ENCODE measurements at places on chromosomes 13 and 19.
A peak's percentile ranks its signal among the peaks of the same experiment; 100 is the strongest.

DNA sequence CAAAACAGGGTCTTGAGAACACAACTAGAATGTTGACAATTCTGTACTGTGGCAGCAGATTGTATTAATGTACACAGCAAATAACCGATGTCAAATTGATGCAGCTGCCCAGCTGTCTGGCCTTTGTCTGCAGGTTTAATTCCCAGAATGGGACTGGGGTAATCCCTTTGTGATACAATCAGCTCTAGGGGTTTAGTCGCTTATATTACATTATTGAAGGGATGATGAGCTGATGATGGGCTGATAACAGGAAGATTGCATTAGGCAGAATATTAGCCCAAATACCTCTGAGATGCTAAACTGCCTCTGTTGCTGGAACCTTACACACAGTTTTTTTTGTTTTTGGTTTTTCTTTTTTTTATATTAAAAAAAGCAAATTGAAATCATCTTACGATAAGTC is 265.0 kb downstream of the RBM26 start:
- no peak for DNase-seq

DNA sequence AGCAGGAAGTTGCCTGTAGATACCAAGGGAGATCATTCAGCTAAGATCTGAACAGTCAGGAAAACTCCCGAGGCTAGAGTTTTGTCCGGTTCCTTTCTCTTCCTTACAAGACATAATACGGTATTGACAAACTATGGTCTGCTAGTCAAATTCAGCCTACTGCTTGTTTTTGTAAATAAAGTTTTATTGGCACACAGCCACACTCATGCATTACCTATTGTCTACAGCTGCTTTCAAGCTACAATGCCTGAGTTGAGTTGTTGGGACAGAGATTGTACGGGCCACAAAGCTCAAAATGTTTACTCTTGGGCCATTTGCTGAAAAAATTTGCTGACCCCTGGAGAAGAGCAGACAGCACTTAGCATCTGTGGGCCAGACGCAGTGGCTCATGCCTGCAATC is 2.5 kb downstream of the SLC1A6 start:
- DNase-seq, result no peak

- no peak for DNase-seq
Observed at GRCh38 chr13:79936368-79937136, 404.4 kb downstream of the SPRY2 start.

- DNase-seq, result peak; percentile 79
Observed at GRCh38 chr19:1592755-1593500, at the start of gene MBD3. Gene MBD3, minus strand, starts transcription at chr19:1592865. Its CDS starts 234 bp downstream, at chr19:1592631.

- no peak for DNase-seq
Observed at GRCh38 chr19:51391073-51391611, 751 bp upstream of the C19orf84 start.

All from T-cell (primary cell).